ENCODE measurements at places on chromosomes 5 and 9.
A peak's percentile ranks its signal among the peaks of the same experiment; 100 is the strongest.

DNA sequence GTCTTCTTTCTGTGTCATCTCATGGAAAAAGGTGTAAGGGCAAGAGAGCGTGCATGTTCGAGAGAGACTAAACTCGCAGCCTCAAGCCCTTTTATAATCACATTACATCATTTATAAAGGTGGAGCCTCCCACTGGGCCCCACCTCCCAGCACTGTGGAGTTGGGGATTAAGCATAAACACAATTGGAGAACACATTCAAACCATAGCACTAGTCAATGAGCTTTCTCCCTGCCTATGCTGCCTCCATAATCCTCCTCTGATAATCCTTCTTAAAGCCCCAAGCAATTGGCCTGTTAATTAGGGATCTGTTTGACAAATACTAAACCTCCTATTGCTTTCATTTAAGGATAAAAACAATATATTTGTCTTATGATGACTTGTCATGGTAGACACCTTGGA, 99.6 kb downstream of the NMUR2 start:
- DNase-seq = no peak

GRCh38 chr9:130043654-130044623, 950 bp upstream of the FNBP1 start:
- DNase-seq = peak; percentile 48

DNA sequence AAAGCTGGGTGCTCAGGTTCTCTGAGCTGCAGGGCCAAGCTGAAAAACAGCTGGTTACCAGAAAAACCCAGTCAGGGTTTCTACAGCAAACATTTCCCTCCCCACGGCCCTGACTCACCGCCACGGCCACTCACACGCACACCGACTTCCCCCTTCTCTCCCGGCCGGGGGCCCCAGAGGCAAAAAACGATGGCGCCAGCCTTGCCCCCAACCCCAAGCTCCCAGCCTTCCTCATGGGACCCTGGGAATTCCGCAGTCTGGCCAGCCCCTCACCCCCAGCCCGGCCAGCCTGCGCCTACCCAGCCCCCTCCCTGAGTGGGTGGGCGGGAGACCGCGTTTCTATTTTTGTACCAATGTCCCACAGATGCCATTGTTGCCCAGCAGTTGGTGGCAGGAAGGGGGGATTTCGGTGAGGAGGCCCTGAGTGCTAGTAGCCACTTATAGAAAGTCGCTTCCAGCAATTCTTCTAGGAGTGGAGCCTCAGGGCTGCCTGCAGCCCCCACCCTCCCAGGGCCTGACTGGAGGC, 18.4 kb downstream of the ENG start:
- DNase-seq = peak; percentile 75

GRCh38 chr5:72355706-72356299, 35.6 kb downstream of the PTCD2 start:
- DNase-seq = peak; percentile 46

DNA sequence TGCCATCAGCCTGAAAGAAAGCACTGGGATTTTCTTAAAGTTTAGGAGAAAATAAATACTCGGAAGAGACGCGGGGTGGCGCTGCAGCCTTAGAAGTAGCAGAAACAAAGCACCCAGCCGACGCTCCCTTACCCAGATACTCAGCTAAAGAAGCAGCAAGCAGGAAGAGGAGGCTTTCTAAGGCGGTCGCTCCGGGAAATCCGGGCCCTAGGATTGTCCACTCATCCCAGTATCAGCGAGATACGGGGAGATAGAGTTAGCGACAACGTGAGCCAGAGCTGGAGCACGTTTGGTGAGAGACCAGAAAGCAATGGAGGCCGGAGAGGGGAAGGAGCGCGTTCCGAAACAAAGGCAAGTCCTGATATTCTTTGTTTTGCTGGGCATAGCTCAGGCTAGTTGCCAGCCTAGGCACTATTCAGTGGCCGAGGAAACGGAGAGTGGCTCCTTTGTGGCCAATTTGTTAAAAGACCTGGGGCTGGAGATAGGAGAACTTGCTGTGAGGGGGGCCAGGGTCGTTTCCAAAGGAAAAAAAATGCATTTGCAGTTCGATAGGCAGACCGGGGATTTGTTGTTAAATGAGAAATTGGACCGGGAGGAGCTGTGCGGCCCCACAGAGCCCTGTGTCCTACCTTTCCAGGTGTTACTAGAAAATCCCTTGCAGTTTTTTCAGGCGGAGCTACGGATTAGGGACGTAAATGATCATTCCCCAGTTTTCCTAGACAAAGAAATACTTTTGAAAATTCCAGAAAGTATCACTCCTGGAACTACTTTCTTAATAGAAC, at the start of gene PCDHB2:
Gene PCDHB2 (plus strand): TSS at position 135 of the 782 bp plus-strand sequence. CDS start 176 bp downstream, at position 311.
- peak; percentile 1 for DNase-seq

DNA sequence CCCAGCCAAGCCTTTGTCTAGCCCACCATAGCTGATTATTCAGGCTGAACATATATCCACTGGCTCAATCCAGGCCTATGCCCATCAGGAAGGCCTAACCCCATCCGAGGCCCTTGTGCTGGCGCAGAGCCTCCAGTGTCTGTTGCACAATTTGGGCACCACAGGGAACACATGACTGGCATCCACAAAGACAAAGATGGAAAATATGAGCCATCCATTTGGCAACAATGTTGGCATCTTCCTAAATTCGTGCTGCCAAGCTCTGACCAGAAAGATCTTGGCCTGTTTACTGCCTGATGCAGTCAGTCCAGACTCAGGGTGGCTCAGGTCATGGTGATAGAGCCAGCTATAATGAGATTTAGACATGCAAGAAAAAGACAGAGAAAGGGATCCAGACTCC, 233.8 kb downstream of the PIK3R1 start:
- no peak for DNase-seq

GRCh38 chr9:942805-943580, 33.5 kb upstream of the DMRT3 start:
- DNase-seq = no peak

GRCh38 chr9:24044576-24044975, 218.5 kb upstream of the ELAVL2 start:
- DNase-seq = no peak

- no peak for DNase-seq
These were observed 105.8 kb upstream of the MSX2 start for GRCh38 chr5:174618589-174618988.

DNA sequence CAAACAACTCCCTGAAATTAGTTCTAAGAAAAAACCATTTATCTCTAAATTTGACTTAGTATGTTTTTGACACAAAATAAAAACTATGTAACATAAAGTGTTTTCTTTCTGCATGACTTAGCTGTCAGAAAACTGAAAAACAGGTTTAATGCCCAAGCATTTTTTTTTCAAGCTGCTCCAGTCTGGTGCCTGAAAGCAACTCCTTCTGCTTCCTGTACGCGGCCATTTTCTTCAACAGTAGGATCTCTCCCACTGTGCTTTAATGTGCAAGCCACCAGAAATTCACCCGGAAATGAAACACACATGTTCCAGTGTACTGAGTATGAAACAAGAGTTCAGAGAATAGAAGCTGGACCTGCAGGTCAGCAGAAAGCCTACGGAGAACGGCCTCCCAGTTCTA, 161.2 kb downstream of the MED27 start:
- DNase-seq = peak; percentile 31

- peak; percentile 46 for DNase-seq
These were observed 77.0 kb downstream of the CYFIP2 start for GRCh38 chr5:157342822-157343402.

DNA sequence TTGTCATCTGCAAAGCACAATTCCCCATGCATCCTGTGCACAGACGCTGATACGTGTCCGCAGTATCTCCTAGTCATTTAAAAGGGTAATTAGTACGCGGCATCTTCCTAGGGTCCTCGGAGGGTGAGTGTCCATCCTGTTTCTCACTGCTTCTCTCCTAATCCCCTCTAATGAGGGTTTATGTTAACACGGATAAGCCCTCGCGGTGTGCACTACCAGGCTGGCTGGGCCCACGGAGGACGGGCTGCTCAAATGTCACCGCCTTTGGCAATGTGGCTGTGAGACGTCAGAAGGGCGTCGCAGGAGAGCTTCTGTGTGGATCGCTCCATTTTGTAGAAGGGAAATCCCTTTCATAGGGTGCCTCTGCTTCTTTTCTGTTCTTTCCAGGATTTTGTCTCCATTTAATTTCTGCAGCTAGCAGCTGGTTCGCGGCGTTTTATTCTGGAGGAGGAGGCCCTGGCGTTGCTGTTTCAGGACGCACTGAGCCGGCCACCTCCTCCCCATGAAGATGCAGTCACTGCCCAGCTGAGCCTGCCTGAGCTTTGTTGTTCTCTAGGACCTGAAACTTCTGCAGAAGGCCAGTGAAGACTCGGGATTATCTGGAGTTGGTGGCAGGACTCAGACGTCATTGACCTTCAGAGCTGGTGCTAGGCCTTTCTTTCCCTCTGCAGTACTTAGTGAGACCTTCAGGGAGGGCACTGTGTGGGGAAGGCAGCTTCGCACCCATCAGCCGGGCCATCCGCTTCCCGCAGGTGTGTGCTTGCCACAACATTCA, 326.1 kb upstream of the IRX1 start:
- no peak for DNase-seq

DNA sequence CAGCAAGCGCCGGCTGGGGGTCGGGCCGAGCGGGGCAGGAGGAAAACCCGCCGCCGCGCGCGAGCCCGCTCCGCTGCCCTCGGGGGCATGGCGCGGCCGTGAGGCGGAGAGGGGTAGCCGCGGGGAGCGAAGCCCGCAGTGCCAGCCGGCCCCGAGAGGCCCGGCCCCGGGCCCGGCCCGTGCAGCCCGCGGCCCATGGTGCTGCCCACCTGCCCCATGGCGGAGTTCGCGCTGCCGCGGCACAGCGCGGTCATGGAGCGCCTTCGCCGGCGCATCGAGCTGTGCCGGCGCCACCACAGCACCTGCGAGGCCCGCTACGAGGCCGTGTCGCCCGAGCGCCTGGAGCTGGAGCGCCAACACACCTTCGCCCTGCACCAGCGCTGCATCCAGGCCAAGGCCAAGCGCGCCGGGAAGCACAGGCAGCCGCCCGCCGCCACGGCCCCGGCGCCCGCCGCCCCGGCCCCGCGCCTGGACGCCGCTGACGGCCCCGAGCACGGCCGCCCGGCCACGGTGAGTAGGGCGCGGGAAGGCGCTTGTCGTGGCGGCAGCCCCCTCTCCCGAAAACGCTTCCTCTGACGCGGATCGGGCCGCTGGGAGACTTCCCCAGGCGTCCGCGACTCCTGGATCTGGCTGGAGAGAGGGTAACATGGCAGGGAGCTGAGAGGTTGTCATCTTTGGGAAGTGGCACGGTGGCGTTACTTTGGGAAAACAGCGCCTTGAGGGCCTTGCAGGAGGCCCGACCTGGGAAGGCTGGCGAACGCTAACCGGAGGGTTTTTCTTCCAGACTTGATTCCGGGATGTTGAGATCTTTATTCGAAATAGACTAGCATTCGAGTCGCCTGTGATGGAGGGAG, 523 bp downstream of the MAML1 start:
- DNase-seq = peak; percentile 43

GRCh38 chr9:125580701-125581286, 126.2 kb downstream of the MAPKAP1 start:
- DNase-seq = no peak

DNA sequence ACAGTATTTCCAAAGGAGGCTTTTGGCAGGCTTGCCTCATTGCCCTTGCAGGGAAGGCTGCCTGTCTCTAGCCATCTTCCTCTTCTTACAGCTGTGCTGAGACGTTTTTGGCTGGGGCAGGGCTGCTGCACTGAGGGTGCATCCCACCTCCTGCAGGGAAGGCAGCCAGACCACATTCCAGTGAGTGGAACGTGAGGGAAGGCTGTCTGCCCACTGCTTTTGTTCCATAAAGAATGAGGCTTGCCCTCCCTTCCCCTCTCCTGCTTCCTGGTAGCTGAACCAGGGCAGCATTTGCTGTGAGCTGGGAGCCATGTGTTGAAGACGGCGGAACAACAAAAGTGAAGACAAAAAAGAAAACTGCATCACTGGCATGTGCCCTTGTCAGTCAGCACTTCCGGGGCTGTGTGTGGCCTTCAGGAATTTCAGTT, 16.8 kb downstream of the MGAT1 start:
- peak; percentile 69 for DNase-seq

DNA sequence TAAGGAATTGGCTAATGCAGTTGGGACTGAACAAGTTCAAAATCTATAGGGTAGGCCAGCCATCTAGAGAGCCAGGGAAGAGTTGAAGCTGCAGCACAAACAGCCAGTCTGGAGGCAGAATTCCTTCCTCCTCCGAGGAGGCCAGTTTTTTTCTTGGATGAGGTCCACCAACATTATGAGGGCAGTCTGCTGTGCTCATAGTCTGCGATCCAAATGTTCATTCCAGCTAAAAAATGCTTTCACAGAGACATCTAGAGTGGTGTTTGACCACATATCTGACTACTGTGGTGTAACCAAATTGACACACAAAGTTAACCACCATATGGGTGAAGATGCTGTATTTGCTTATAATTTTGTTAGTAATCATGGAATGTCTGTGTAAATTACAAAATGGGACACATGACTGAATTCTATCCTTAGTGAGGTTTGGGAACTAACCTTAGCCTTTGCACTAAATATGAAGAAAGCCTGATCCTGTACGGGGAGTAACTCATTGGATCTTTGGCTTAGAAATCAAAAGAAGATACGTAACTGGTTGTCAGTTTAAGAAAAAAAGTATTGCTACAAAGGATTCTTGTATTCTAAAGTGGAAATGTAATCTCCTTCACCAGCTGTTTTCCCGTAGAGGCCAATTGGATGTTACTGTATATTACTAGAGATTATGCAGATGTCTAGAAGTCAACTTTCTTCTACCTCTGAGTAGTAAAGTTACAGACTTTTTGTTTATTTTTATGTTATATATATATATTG, 70.6 kb downstream of the SPIN1 start:
- DNase-seq = peak; percentile 86

GRCh38 chr9:38737246-38737645, 17.3 kb upstream of the FAM240B start:
- DNase-seq = no peak

DNA sequence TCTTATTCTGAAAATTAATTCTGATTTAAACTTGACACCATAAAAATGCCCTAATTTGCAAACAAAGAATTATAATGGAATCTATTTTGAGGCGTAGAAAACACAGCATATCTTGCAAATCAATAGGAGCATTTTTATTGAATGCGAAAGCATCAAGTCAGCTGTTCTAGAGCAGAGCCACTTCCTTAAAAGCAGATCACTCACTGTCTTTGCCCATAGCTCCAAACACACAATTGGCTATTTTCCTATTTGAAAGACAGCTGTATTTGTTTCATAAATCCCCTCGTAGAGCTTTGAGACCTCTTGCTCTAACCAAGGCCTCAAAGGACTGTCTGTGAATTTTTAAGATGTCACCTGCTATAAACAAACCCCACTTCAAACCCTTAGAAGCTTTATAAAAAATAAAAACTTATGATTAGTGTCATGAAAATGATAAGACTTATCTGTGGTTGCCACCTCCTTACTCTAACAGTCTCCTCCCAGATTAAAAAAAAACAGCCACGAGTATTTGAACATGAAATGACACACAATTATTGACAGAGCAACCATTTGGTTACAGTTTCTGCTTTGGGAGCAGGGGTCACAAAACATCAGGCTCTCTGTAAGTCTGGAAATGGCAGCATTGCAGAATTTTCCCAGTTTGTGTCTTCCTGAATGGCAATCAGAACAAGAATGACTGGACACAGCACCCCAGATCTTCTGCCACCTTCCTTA, 75.6 kb upstream of the RASEF start:
- DNase-seq = no peak

DNA sequence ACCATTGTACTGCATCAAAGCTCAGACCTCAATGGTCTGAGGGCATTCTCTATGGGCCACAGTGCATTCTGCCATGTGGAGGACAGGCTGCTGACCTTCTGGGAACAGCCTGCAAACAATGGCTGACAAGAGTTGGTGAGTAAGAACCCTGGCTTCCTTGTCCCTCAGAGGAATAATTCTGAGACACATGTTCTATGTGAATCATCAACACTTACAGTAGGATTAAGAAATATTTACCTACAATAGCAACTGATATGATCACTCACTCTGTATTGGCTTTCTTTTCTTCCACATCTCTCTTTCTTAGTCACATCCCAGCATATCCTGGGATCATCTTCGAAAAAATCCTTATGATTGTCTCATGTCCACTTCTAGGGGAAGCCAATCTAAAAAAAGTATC, 306.5 kb upstream of the ITGA1 start:
- DNase-seq = no peak

Data from choroid plexus epithelial cell (primary cell).